Lower lobe of right lung (tissue), 2 donors: ENCODE measurements at places on chromosomes 1 and 21.

DNA sequence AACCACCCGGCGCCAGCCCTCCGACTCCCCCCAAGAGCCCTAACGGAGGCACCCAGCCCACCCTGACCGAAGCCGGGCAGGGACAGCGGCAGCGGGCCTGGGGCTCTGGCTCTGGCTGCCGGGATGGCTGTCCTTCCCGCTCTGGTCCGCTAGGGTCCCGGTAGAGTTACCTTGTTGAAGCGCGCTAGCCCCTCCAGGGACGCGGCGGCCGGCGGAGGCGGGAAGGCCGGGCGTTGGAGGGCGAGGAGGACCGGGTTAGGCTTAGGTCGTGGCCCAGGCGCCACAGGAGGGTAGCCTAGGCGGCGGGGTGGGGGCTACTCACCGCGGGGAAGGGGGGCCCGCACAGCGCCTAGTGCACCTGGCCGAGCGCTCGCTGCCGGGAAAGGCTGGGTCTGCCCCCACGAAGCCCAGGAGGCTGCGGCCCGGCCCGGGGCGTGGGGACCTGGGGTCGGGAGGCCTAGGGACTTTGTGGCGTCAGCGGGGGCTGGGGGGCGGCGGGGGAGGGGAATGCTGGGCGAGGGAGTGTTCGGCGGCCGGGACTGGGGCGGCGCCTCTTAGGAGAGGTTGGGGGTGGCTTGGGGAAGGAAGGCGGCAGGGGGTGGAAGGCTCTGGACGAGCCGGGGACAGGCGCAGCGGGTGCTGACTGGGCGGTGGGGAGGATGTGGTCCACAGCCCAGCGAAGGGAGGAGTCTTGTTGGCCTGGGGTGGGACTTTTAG lies at the start of gene TRIM17:
TSS of gene TRIM17 (minus strand) at position 645 of the 717 bp plus-strand sequence. CDS start 1,789 bp downstream, outside the sequence.
- peak within 1 kb of the TSS; percentile 53 for H3K4me3 ChIP-seq
- H3K4me1 ChIP-seq, result peaks cover 17% of the 10 kb centered on the region
- no peaks in the 10 kb centered on the region for H3K36me3 ChIP-seq
- H3K27me3 ChIP-seq, result peaks cover 27% of the 10 kb centered on the region
- no peak for DNase-seq
- no peak within 1 kb of the TSS for H3K27ac ChIP-seq

- peaks cover 12% of the 10 kb centered on the region for H3K4me1 ChIP-seq
- H3K27ac ChIP-seq, result no peak overlapping the region
- no peaks in the 10 kb centered on the region for H3K36me3 ChIP-seq
- DNase-seq, result no peak
These were observed 4.6 kb downstream of the MAB21L3 start for GRCh38 chr1:116115476-116116439.

DNA sequence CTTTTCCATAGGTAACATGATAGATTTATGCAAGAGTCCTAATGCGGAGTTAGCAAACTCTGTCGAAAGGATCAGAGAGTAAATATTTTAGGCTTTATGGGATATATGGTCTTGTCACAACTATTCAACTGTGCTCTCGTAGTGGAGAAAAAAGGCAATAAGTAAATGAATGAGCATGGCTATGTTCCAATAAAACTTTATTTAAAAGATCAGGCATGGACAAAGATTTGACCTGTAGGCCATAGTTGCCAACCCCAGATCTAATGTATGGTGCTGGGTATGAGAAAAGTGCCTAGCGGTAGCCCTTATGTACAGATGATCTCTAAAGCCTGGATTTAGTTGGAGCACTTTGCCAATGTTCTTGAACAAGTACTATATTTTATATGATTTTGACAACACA lies 498.8 kb upstream of the C1orf87 start:
- H3K4me1 ChIP-seq, result no peaks in the 10 kb centered on the region
- no peak overlapping the region for H3K27ac ChIP-seq
- H3K27me3 ChIP-seq, result no peaks in the 10 kb centered on the region
- no peaks in the 10 kb centered on the region for H3K36me3 ChIP-seq

- peaks cover 10% of the 10 kb centered on the region for H3K36me3 ChIP-seq
- no peak overlapping the region for H3K4me3 ChIP-seq
- DNase-seq, result no peak
- H3K27ac ChIP-seq, result no peak overlapping the region
These were observed 39.8 kb downstream of the LHX4 start for GRCh38 chr1:180269645-180270529.

DNA sequence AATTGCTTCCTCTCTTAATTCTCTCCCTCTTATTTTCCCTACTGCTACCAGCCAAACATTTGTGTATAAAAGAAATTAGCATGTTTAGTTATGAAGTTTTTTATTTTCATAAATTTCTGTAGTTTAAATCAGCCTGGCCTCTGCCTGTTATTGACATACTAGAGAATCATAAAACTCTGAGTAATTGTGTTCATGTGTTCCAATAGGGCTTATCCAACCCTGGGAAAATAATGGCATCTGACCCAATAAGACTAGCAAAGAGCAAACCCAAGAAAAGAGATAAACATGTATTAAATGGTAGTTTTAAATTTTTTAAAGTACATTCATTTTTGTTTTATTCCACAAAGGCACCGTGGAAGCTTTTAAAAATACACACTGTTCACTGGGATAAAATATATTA lies 404.3 kb downstream of the HLX start:
- peaks cover 4% of the 10 kb centered on the region for H3K4me1 ChIP-seq
- H3K27ac ChIP-seq, result no peak overlapping the region
- no peaks in the 10 kb centered on the region for H3K36me3 ChIP-seq

- no peak for DNase-seq
- peaks cover 100% of the 10 kb centered on the region for H3K36me3 ChIP-seq
- H3K27me3 ChIP-seq, result no peaks in the 10 kb centered on the region
- peaks cover 35% of the 10 kb centered on the region for H3K4me1 ChIP-seq
These were observed 19.0 kb upstream of the PIGV start for GRCh38 chr1:26768755-26769154.

GRCh38 chr1:248817065-248817464 lies 8.7 kb downstream of the SH3BP5L start:
- no peak overlapping the region for H3K27ac ChIP-seq
- no peak overlapping the region for H3K4me3 ChIP-seq
- no peaks in the 10 kb centered on the region for H3K27me3 ChIP-seq
- H3K36me3 ChIP-seq, result peaks cover 82% of the 10 kb centered on the region
- no peak for DNase-seq
- peaks cover 38% of the 10 kb centered on the region for H3K4me1 ChIP-seq

DNA sequence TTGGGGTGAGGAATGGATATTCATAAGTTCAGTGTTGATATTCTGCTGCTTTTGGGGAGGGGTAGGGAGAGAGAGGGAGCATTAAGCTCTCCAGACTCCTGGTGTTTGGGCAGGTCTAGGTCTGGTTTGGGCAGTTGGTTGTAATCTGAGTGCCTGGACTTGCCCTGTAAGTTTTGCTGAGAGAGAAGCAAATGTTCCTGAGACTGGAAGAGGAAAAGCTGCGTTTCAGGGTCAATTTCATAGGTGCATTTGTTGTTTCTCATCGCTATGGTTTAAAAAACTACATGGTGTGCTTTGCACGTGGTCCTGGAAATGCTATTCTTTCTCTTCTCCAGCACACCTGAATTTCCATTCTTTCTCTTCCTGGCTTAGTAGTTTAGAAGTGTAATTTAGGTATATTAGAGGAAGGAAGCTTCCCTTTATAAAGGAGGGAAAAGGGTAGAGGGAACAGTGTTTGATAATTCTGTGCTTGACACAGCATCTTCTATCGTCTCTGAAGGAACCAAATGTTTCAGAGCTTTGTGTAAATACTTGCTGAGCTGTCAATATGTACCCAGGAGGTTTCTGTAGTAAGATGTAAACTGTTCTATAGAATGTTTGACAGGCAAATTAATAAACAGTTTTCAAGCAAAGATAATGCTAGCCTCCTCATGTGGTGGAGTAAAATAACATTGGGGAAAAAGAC lies 6.3 kb downstream of the ARID1A start:
- H3K27ac ChIP-seq, result no peak overlapping the region
- H3K4me1 ChIP-seq, result peaks cover 90% of the 10 kb centered on the region
- H3K27me3 ChIP-seq, result no peaks in the 10 kb centered on the region
- H3K4me3 ChIP-seq, result no peak overlapping the region
- no peak for DNase-seq
- no peaks in the 10 kb centered on the region for H3K36me3 ChIP-seq

DNA sequence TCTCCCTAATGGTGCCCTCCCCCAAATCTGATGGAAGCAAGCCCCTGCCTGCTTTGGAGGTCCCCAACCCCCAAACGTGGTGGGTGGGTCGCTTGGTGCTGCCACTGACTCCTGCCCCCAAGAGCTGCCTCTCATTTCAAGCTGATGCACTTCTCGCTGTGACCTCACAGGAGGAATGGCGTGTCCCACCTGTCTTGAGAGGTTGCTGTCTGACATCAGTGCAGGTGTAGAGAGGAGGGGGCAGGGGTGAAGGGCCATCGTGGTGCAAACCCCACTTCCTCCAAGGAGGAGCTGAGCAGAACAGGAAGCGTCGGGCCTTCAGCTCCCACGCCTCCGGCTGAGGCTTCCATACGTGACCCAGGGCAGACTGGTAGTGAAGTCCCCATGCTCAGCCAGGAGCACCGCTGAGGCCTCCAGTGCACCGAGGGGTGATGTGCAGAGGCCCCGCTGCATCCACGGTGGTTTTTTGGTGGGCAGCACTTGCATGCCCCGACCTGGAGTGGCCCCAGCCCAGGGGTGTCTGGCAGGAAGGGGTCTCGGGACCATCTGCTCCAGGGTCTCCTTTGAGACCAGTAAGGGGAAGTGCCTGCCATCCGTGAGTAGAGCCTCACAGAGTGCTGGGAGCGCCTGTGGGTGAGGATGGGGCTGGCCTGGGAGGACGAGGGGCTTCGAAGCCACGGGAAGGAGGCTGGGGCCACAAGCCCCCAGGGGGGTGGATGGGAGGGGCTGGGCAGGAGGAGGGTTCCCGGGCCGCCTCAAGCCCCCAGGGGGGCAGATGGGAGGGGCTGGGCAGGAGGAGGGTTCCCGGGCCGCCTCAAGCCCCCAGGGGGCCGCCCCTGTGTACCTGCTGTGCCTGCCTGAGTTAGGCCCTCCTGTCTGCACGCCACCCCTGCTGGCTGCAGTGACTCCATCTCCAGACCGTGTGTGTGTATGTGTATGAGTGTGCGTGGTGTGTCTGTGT lies 39.8 kb downstream of the WDR4 start:
- peaks cover 4% of the 10 kb centered on the region for H3K4me1 ChIP-seq
- H3K27ac ChIP-seq, result no peak overlapping the region
- DNase-seq, result peak; percentile 44
- H3K4me3 ChIP-seq, result no peak overlapping the region
- H3K27me3 ChIP-seq, result no peaks in the 10 kb centered on the region

DNA sequence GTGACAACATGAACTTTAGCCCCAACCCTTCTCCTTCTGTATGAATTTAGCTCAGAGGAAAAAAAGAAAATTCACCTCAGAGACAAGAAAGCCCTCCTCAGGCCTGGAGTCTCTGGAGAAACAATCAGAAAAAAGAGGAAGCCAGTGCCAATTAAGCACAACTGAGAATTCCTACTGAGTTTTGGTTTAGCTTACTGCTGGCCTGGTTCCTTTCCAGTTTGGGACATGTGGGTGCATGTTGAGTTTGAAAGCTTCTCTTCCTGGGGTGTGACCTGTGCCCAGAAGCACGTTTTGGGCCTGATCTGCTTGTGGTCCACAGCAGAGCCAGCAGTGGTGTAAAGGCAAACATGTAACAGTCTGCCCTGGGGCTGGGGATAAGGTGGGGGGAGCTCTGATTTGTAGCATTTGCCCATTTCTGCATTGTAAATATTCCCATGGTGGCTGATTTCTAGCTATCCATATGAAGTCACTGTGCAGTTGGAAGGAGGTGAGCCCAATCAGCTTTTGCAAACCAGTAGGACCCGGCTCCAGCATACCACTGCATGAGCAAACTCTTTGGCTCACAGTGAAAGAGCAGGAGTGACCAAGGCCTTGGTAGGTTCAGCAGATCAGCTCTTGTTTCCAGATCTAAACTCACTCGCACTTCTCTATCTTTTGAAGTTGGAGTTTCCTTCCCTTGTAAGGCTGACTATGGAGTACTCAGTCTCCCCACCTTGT lies 4.7 kb upstream of the THEM5 start:
- no peak overlapping the region for H3K27ac ChIP-seq
- no peak overlapping the region for H3K4me3 ChIP-seq
- H3K27me3 ChIP-seq, result no peaks in the 10 kb centered on the region

DNA sequence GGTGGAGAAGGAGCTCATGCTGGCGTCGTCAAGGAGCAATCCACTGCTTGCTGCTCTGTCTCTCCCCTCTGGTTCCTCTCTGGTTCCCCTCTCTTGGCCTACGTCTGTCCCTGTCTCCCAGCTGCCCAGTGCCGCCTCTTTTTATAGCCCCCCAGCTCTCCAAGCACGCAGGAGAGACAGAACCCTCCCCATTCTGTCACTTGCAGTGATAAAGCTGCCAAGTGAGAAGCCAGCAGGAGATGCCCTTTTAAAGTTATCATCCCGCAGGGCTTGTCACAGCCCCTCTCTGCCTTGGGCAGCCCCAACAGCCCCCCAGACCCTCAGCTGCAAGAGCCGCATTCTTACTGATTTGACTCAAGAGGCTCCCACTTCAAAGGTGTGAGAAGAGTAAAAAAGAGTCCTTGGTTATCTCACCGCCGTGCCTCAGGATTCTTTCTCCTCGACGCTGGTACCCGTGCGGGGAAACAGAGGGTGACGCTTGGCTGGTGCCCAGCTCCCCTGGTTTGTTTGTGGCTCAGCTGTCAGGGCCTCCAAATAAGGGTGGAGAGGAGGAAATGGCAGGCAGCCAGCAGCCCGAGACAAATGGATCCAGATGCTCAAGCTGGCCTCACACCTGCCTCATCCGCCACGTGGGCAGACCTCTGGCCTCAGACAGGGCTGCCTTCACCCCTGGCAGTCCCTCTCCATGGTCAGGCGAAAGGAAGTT lies at the start of gene NPPA:
TSS of gene NPPA (minus strand) at position 117 of the 706 bp plus-strand sequence. CDS start at position 18, 99 bp downstream.
- H3K4me1 ChIP-seq, result peaks cover 4% of the 10 kb centered on the region
- no peaks in the 10 kb centered on the region for H3K27me3 ChIP-seq
- H3K4me3 ChIP-seq, result no peak within 1 kb of the TSS
- peaks cover 36% of the 10 kb centered on the region for H3K36me3 ChIP-seq
- no peak within 1 kb of the TSS for H3K27ac ChIP-seq
